ENCODE measurements at places on chromosomes 2 and 18.

DNA sequence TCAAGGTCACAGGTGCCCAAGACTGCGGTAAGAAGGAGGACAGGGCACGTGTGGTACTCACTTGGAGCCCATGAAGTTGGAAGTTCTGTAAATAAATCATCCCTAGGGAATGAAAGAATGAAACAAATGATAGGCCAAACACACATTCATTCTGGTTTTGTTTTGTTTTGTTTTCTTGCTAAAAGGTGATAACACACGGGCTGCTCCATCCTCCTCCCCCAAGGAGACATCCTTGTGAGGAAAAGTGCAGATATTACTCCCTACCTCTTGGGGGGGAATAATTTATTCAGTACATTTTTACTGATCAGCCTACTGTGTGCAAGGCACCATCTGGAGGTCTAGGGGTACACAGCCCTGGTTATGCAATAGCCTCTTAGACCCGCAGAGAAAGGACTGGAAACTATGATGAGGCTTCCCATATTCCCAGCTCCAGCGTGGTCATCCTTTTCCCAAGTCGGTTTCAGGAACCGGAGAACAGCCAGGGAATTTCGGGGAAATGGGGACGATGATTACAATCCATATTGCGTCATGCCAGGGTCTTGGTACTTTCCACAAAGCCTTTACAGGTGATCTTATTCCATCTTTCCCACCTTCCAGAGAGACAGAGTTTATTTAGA, 6.3 kb downstream of the RAX start:
- no peak for DNase-seq

GRCh38 chr2:21441442-21441841, 317.7 kb downstream of the TDRD15 start:
- no peak for DNase-seq

DNA sequence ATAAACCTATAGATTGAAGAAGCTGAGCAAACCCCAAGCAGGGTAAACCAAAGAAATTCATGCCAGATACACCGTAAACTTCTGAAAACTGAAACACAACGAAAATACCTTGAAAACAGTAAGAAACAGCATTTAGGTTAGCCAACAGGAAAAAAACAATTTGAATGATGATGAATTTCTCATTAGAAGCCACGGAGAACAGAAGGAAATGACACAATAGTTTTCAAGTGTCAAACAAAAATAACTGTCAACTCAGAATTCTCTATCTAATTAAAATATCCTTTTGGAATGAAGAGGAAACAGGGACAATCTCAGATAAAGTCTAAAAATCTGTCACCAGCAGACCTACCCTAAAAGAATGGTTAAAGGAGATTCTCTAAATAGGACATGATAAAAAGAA, 37.3 kb upstream of the MALL start:
- no peak for DNase-seq

DNA sequence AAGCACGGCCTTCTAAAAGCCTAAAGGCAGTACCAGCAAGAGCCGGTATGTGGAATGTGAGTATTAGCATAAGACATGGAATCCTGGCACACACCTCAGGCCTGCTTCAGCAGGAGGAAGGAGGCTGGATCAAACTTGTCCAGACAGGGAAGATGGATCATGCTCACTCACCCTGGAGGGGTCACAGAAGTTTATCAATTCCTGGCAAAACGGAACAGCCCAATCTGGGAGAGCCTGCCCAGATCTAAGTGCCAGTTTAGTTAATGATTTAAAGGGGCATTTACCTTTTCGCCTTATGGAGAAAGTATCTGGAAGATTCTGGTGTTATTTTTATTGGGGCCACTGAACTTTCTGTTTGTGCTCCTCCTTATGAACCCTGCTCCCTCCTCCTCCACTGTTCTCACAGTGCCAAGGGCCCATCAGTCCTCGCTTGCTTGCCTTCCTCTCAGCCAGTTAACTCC, 58.3 kb upstream of the NFE2L2 start:
- no peak for DNase-seq

GRCh38 chr2:28610583-28611201, 114.8 kb downstream of the PLB1 start:
- peak; percentile 10 for DNase-seq

DNA sequence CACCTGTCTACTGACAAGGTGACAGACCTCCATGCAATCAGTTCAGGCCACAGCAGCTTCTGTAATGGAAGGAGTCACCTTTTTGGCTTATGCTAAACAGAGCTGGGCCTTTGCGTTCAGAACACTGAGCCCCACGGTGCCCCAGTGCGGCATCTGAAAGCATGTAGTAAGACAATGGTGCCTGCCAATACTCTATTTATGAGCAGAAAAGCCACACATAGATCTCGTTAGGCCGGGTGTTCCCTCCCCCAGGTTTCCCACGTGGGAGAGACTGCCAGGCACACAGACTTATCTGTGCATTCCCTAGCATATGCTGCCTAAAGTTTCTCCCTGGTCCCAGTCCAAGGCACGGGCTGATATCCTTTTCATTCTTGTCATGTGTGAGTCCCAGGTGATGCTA, 150.9 kb downstream of the ACTR3 start:
- DNase-seq, result no peak

- DNase-seq, result no peak
Measured at GRCh38 chr2:135962366-135963123, 22.9 kb downstream of the DARS1 start.

- peak; percentile 79 for DNase-seq
Measured at GRCh38 chr2:96951125-96951654, 35.2 kb downstream of the FAM178B start.

- DNase-seq, result no peak
Measured at GRCh38 chr18:6435731-6436130, 21.0 kb upstream of the L3MBTL4 start.

DNA sequence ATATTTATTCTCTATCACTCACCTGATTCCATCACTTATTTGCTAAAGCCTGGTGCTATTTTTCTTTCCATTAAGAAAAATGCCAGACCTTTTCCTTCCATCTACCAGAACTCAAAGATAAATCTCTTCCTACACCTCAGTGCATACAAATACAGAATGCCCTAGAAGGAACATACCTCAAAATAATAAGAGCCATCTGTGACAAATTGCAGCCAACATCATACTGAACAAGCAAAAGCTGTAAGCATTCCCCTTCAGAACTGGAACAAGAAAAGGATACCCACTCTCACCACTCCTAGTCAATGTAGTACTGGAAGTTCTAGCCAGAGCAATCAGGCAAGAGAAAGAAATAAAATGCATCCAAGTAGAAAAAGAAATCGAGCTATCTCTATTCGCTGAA, 315.9 kb upstream of the UBE2E3 start:
- no peak for DNase-seq

- DNase-seq, result no peak
Measured at GRCh38 chr2:120239488-120240287, 13.0 kb upstream of the RALB start.

DNA sequence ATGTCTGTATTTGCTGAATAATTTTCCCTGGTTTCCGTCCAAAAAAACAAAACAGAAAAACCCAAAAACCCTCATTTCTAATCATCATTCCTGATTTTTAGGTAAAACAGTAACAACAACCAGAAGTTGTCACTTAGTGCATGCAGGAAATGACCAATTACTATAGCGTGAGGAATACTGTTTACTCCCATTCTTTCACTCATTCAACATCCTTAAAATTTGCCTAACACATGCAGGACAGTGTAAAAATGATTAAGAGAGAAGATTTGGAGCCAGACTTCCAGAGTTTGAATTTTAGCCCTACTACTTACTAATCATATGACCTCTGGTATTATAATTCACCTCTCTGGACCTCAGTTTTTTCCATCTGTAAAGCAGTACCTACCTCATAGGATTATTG, 83.1 kb downstream of the FIGN start:
- DNase-seq, result no peak

DNA sequence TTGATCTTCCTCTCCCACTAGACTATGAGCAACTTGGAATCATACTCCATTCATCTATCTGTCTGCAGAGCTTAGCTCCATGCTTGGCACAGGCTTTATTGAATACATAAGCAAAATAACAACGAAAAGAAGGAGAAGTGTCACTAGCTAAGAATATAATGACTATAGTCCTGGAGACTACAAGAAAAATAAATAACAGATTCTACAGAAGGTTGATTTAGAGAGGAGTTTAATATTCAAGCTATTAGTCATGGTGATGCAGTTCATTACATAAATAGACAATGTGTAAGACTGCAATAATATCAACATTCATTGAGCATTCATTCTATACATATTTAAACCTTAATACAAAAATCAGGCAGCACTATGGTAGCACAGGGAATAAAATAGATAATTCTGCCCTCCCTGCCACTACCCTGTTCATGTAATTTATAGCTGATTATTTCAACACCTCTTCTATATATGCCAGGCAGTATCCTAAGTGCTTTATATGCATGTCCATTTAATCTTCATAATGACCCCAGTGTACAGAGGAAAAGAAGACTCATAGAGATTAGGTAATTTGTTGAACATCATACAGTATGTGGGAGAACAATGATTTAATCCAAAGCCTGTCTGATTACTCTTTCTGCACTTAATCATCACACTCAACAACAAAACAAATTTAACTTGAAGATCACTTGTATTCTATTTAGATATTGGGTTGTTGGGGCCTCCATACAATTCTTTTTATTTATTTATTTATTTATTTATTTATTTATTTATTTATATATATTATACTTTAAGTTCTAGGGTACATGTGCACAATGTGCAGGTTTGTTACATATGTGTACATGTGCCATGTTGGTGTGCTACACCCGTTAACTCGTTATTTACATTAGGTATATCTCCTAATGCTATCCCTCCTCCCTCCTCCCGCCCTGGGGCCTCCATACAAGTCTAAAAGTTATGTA, 165.3 kb downstream of the RNF152 start:
- no peak for DNase-seq

GRCh38 chr2:230913406-230914143, 11.5 kb downstream of the GPR55 start:
- no peak for DNase-seq

DNA sequence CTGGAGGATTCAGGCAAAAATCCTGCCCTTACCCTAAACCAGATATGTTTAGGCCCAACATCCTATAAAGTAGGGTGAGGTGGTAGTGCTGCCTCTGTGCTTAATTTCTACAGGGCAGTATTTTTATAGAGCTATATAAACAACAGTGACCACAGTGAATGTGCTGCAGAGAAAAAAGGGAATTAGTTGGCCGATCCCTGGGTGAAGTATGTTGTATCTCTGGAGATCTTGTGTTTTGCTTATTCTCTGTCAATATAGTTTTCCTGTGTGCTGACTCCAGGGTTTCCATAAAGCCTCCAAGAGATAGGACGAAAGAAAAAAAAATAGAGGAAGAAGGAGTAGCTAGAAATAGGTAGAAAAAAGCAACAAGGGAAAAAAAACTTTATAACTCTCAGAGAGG, 88.9 kb upstream of the THOC1 start:
- no peak for DNase-seq

- DNase-seq, result no peak
Measured at GRCh38 chr2:96945014-96945413, 41.4 kb downstream of the FAM178B start.

- no peak for DNase-seq
Measured at GRCh38 chr2:17520761-17521160, 2.5 kb upstream of the RAD51AP2 start.

DNA sequence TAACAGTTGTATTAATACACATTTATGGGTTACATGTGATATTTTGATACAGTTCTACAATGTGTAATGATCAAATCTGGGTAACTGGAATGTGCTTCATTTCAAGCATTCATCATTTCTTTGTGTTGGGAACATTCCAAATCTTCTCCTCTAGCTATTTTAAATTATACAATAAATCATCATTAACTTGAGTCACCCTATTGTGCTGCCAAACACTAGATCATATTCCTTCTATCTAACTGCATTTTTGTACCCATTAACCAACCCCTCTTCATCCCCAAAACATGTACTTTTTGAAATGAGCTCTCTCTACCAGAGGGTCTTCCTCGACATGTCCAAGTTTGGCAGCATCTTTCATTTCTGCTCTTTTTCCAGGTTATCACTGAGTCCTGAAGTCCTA, 81.1 kb upstream of the TTC39C start:
- DNase-seq, result no peak

DNA sequence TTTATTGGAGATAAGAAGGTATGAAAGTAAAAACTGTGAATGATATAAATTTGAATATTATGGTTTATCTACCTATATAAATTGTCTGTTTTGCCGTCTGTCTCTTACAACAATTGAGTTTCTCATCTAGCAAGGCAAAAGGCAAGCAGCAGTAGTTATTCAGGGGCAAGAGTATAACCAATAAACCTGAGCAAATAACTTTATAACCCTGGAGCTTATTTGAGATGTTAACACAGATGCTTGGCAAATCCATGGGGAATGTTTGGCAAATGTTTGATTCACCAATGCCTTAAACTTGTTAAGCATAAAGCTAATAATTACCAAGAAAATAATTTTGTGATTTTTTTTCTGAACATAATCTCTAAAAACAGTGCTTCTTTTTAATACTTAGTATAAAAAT, 9.9 kb upstream of the EPHA4 start:
- no peak for DNase-seq

DNA sequence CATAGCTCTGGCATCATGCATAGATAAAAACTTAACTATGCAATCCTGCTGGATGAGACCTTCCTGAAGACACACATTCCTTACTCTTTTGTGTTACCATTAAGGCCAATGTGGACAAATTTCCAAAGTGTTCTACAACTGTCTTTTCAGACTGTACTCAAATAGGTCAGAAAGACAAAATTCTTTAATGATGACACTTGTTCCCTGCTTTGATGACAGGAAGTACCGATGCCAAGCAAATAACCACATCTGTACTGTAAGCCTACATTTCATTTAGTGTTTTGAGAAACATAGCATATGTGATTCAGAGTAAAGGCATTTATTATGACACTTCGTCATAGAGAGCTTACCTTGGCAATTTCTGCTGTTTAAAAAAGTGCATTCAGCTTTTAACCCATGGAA, 55.0 kb downstream of the PMAIP1 start:
- DNase-seq, result no peak

DNA sequence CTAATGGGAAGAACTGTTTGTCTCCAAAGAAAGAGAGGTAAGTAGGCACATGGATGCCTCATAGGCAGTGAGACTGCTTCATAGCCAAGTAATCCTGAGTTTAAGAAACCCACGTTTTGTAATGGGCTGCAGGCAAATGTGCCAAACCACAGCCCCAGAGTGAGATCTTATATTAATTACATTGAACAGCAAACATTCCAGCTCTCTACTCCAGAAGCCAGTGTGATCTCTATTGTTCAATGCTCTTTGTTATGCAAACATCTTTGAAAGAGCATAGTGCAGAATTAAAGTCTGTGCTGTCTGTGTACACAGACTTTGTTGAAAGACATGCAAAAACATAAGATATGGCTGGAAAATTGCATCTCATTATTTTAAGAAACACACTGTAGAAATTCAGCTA, 720.8 kb upstream of the REG3G start:
- DNase-seq, result no peak
